ENCODE measurements at places on chromosomes 3 and 15.

GRCh38 chr15:42154212-42154941 lies 2.1 kb downstream of the PLA2G4F start:
- no peak for DNase-seq

DNA sequence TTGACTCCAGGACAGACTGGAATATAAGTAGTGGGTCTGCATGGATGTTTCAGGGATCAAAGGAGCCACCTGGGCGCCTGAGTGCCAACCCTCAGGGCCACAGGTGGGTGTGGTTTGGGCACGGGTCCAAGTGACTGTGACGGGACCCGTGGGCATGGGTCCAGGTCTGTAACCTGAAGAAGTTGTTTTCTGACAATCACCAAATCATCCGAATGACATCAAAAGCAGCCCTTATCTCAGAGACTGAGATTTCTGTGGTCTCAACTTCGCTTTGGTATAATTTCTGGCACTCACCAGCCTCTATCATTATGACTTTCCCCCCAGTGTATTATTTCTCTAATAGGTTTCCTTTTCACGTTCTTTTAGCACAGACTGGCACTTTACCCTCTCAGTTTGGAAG lies 24.4 kb downstream of the RLBP1 start:
- no peak for DNase-seq

GRCh38 chr15:67828969-67829646 lies 3.8 kb downstream of the SKOR1 start:
- no peak for DNase-seq

GRCh38 chr3:42009456-42009855 lies 47.6 kb upstream of the ULK4 start:
- DNase-seq, result no peak

GRCh38 chr3:72448858-72449257 lies 399.4 kb downstream of the SHQ1 start:
- no peak for DNase-seq

DNA sequence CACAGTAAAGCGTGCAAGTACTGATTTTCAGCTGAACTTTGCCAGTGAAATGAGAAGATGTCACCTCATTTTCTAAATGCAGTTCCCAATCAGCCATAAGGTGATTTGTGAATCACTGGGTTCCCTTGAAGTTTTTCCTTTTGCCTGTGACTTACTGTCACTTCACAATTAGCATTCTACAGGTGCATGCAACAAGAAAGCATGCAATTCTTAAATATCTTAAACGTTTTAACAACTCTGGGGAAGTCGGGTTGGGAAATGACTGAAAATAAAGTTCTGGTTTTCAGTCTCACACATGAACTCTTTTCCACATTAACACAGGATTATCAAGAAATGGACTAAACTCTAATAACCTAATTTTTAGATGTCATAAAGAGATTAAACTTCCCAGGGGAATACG lies 5.2 kb downstream of the GSK3B start:
- DNase-seq, result no peak

DNA sequence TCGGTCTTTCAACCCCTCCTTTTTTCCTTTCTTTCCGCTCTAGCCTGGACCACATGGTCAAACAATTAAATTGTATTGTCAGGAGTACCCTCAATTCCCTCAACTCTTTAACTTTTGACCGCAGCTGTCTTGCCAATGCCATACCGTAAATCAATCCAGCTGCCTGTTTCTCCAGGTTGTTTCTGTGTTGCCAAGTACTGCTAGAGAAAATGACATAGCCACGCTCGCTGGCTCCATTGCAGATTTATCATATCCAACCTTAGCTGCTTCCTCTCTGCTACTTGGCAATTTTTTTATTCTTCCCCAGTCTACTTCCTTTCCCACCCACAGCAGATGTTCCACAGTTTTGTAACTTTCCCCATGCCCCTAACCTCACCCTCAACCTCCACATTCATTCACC lies 60.0 kb downstream of the ZNF385D start:
- DNase-seq, result no peak

GRCh38 chr15:39312984-39313383 lies 267.9 kb upstream of the THBS1 start:
- no peak for DNase-seq

GRCh38 chr3:124824286-124824915 lies 62.8 kb downstream of the ITGB5 start:
- DNase-seq, result no peak

DNA sequence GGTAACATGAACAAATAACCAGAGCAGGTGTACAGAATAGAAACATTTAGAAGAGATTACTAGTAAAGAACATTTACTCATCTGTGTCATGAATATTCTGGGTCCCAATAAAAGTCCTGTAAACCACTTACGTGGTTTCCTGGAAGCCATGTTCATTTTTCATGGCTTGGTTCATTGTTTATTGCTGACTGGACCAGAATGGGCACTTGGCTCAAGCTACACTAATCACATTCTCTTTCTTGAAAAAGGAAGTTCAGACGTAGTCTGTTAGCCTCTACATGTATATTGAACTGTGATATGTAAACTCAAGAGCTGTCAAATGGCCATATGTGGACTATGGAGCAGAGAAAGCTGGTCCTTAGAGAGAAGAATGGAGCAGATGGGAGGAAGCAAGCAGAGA lies 138.3 kb upstream of the FAM3D start:
- no peak for DNase-seq

- DNase-seq, result no peak
These were observed 233.1 kb downstream of the ROBO1 start for GRCh38 chr3:79534727-79535126.
